ENCODE measurements at places on chromosomes 11 and 22. TPM values are rescaled to one million over a fixed set of nuclear protein-coding genes. Genes with fewer than 3 reads are reported as not detected.
A peak's percentile ranks its signal among the peaks of the same experiment; 100 is the strongest.

Gene KCTD14
- 1.8 TPM for total RNA-seq

Gene PTPN5
- not detected for total RNA-seq

Gene CEP126
- 1.6 TPM for total RNA-seq

Gene NRGN
- total RNA-seq, result 4.0 TPM

Gene SLC17A6
- total RNA-seq, result not detected

Gene TSGA10IP
- total RNA-seq, result not detected

Gene PARVG
- total RNA-seq, result not detected

GRCh38 chr22:41576877-41577276 is 12.8 kb downstream of the PMM1 start:
- DNase-seq, result peak; percentile 60

GRCh38 chr11:134785660-134786284 is 373.7 kb upstream of the B3GAT1 start:
- DNase-seq, result no peak

- DNase-seq, result no peak
Measured at GRCh38 chr11:62001450-62002191, 34.2 kb upstream of the FTH1 start.

DNA sequence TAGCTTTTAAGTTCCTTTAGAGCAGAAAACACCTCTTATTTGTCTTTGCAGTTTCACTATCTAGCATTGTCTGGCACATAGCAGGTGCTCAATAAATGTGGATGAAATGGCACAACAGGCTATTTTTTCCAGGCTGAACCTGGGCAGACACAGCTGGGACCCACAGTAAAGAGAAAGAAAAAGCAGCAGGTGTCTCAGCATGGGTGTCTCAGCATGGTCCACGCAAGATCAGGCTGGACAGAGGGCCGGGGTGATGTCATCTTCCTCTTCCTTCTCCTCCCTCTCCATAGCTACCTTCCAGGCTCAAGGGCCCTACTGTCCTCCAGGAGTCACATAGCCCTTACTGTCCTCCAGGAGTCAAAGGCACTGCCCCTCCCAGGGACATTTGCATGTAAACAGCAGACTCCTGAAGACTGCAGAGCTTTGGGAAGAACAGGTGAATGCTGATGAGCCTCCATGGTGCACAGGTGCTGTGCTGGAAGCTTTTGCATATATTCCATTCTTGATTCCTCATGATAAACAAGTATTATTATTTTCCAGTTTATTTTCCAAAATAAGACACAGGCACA is 65.2 kb downstream of the DSCAML1 start:
- DNase-seq, result no peak

DNA sequence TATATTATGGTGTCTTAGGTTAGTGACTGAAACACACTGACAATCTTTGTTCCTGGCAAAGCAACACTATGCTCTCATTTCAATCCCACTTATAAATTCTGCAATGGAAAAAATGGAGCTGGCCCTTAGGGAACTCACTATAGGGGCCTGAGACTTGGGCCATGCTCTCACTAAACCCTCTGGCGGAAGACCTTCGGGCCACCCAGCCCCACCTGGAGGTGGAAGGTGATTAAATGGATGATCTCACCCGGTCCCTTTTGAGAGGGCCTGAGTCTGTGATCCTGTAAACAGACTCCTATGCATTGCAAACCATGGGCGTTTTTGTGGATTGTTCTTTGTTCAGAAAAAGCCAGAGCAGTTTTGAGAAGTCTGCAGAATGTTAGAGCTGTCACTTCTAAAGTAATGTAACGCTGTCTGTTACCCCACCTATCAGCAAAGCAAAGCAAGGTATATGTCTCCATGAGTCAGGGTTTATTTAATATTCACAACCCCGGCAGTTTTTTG is 17.0 kb upstream of the CDON start:
- no peak for DNase-seq

- no peak for DNase-seq
Measured at GRCh38 chr11:121968638-121969037, 147.4 kb downstream of the BLID start.

GRCh38 chr11:70555078-70555477 is 156.7 kb downstream of the CTTN start:
- DNase-seq, result no peak

GRCh38 chr11:89660234-89660633 is 49.9 kb upstream of the TRIM77 start:
- no peak for DNase-seq

DNA sequence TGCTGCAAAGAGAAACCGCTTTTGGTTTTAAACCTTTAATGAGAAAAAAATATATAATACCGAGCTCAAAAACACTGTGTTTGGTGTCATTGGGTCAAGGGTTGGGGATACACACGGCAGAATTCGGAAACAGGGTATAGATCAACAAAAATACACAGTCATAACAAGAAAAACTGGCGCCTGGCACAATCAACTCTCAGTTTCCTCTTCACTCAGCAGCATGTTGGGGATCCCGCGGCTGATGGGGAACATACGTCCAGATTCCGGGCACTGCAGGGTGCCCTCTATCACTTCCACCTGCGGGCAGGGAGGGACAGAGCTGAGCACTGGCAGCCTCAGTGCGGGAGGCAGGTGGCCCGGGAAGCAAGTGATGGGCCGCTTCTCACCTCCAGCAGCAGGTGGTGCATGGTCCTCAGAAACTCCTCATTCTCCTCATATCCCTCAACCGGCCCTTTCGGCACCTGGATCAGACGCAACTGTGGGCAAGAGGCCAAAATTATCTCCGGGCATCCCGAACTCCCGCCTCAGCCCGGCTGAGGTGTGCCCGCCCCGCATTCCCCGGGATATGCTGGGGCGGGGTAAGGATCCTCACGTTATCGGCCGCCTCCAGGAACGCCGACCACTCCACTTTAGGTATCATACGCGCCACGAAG is 561 bp downstream of the TRMT112 start:
- no peak for DNase-seq

DNA sequence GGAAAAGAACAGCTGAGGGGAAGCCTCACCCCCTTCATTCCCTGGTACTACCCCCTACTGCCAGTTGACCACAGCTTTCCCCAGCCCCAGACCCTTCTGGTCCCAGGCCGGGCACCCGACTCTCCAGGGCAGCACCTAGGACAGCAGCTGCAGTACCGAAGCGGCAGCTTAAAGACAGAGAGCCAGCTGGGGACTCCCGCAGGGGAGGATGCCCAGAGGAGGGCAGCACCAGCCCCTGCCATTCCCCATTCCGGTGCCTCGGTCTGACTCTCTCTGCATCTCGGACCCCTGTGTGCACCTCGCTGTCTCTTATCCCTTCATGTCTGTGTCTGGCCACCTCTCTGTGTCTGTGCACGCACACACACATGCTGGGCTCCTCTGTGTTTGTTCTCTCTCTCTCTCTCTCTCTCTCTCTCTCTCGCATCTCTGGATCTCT is 9.4 kb downstream of the IGSF9B start:
- peak; percentile 22 for DNase-seq

DNA sequence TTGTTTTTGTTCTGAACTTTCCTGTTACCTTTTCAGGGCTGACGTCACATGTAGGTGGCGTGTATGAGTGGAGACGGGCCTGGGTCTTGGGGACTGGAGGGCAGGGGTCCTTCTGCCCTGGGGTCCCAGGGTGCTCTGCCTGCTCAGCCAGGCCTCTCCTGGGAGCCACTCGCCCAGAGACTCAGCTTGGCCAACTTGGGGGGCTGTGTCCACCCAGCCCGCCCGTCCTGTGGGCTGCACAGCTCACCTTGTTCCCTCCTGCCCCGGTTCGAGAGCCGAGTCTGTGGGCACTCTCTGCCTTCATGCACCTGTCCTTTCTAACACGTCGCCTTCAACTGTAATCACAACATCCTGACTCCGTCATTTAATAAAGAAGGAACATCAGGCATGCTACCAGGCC is 3.5 kb upstream of the TSSC4 start:
- DNase-seq, result no peak

DNA sequence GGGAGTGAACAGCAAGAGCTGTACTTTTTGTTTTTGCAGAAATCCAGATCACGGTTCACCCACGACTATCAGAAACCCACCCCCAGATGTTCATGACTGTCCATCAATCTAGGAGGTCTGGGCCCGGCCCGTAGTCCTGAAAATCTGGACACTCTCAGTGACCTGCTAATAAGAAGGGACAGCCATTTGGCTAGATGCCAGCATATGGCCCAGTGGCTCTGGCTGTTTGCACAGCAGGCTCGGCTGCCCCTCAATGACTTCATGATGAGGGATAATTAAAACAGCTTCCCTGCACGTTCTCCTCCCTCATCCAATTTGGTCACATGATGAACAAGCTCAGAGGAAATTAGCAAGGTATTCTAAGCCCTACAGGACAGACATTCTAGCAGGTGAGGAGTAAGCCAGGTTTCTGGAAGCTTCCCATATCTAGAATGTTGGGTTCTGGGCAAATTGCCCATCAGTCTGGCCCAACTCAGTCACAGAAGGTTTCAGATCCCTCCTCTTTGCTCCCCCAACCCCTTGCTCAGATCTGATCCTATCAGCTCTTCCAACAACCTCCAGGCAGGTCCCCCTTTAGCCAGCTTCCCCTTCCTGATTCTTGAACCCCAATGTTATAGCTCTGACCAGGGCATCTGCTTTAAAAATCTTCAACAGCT is 397.3 kb downstream of the SHANK2 start:
- DNase-seq, result no peak

All from HFFc6 (cell line).